Activated CD8-positive, alpha-beta memory T cell treated with anti-CD3 and anti-CD28 coated beads for 1 hour (primary cell): ENCODE measurements at places on chromosomes 7 and 10.

DNA sequence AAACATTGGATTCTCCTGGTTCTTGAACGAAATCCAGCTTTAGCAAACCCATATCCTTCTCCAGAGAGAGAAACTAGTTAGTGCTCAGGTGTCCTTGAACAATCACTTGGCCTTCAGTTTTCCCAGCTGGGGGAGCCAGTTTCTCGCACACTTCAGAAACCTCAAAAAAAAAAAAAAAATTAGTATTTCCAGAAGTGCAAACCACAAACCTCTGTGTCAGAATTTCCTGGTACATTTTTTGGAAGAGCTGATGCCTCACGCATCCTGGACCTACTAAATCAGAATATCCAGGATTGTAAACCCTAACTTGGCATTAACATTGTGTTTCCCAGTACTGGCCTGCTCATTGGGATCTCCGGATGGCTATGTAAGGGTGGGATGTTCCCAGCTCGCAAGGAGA lies 143.4 kb upstream of the EGR2 start:
- DNase-seq, result no peak

DNA sequence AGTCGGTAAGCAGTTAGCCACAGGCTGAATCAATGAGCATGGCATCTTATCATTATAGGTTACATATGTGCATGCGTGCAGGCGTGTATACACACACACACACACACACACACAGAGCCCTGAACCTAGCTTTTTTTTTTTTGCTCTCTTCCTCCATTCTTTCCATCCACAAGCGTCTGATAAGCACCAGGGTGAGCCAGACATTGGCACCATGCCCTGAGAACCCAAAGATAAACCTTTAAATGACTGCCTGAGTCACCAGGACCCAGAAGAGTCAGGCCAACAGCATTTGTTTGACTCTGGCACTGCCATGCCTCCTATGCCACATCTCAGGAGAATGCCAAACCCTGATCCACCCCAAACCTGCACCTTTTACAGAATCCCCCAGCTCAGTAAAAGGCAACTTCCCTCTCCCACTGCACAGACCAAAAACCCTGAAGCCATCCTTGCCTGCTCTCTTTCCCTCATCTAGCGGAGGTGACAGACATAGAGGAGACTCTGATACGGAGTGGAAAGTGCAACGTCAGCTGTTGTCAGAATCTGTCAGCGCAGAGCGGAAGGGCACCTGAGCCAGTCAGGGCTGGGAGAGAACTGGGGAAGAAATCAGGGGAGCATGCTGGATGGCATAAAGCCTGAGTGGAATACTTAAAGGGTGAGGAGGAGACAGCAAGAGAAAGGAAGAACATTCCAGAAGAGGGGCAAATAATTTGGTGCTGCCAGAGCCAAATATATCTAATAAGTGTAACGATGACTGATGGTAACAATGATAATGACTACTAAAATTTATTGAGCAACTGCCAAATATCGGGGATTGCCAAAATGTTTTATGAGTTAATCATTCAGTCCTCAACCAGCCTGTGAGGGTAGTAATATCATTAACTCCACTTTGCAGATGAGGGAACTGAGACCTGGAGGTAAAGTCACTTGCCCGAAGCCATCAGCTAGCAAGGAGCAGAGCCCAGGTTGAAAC lies 3.2 kb downstream of the PARP12 start:
- DNase-seq, result peak; percentile 13

DNA sequence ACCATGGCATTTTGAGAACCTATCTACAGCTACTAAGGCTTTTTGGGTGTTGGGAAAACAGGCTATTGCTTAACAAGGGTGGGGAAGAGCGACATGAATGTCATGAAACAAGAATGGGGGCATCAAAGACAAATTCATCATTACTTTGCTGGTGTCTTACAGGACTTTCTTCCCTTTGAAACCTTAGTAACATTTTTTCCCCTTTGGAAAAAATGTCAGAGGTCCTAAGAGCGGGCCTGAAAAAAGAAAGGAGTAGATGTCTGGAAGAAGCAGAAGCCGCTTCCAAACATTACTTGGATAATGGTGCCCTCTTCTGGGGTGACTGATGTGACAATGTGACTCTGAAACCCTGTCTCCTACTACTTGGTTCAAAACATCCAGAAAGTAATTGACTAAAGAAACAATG lies 3.8 kb upstream of the DDX50 start:
- DNase-seq, result no peak

DNA sequence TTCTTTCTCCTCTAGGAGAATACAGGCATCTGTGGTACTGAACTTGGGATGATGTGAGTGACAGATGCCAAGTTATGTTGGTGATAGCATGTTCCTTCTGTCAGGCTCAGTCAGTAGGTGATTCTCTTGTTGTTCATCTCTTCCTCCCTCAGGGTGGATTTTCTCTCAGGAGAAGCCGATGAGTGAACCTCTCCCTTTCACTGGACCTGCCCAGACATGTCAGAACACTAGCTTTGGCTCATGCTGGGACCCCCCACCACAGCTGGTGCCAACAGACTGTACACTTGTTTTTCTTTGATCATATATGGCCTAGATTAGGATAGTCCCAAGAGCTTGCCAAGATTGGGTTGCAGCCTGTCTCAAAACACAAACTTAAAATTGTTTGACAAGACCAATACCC lies 129.4 kb downstream of the BMPER start:
- no peak for DNase-seq

DNA sequence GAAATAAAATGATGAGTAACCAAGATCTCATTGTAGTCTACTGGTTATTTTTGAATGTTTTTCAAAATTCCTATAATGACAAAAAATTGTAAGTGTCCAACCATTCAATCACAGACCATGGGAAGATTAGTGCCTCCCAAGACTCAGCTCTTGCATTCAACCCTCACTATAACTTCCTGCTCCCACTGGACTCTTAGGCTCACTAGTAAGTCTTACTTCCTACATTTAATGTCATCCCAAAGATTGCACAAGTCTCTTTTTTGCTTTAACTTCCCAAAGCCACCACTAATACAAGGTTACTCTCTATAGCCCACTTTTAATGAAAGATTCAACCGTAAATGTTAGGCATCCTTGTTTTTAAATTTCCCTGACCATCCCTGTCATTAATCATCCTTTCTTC lies 111.9 kb upstream of the NRBF2 start:
- no peak for DNase-seq

- DNase-seq, result no peak
These were observed 752 bp upstream of the CAMK2G start for GRCh38 chr10:73875139-73875475.

DNA sequence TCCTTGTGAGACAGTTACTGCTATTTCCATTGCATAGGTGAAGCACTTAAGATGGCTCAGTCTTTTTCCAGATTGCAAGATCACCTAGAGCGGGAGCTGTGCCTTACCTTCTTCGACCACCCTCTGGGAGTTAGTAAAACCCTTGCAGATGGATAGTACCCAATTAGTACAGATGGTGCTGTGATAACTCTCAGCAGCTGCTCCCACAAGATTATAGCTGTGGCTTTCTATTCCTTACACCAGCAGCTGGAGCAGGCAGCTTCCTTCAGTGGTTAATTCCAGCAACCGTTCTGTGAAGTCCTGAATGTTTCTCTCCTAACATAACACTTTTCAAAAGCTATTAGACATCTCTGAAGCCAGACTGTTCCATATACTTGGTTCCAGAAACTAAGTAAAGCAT lies 796.8 kb downstream of the XPNPEP1 start:
- DNase-seq, result no peak

DNA sequence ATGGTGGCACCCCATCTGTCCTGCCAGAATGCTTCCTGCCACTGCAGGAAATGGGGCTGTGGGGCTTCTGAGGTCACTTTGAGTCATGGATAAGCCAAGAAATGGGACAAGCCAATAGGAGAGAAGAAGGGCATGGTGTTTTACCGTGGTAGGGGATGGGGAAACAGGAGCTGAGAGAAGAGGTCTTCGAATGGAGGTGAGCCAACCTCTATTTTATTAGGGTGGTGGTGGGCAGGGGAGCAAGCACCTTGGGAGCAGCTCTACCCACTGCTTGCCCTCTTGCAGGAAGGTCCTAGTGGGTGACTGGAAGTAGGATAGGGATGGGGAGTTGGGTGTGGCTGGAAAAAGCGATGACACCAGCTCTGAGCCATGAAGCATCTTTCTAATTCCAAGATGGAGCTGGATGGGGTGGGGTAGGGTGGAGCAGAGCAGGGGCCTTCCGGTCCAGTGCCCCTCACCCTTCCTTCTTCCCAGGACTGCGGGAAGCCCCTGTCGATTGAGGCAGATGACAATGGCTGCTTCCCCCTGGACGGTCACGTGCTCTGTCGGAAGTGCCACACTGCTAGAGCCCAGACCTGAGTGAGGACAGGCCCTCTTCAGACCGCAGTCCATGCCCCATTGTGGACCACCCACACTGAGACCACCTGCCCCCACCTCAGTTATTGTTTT lies 9.1 kb downstream of the ZYX start:
- DNase-seq, result no peak

DNA sequence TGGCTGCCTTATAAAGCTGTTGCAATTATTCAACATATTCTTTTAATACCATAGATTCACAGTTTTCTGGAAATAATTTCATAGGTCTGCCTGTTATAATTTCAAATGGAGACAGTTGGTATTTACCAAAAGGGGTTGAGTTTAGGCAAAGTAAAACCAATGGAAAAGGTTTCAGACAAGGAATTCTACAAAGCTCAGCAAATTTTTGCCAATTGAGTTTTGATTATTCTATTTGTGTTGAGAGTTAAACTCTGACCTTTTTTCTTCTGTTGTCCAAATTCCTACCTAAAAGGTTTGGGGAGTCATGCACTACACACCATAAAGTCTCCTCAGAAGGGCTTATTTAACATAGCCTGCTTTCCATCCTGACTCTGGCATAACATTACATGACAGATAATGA lies 38.5 kb upstream of the ABCA13 start:
- no peak for DNase-seq

- DNase-seq, result no peak
These were observed 103.8 kb upstream of the APBB1IP start for GRCh38 chr10:26334232-26334931.

DNA sequence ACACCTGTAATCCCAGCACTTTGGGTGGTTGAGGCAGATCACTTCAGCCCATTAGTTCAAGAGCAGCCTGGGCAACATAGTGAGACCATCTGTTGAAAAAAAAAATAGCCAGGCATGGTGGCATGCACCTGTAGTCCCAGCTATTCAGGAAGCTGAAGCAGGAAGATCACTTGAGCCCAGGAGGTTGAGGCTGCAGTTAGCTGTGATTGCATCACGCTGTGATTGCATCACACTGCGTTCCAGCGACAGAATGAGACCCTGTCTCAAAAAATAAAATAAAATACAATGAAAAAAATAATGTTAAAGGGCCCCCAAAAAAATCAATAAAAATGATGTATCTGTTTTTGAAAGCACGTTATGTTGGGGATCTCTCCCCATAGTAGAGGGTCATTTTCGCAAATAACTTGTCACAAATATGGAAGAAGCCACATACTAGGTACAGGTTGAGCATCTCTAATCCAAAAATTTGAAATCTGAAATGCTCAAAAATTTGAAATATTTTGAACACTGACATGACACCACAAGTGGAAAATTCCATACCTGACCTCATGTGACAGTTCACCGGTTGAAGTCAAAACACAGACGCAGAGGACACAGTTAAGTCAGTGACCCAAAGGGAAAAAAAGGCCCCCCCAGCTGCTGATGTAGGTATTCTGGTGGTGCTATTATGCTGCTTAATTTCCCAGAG lies 9.5 kb downstream of the CISD1 start:
- no peak for DNase-seq

DNA sequence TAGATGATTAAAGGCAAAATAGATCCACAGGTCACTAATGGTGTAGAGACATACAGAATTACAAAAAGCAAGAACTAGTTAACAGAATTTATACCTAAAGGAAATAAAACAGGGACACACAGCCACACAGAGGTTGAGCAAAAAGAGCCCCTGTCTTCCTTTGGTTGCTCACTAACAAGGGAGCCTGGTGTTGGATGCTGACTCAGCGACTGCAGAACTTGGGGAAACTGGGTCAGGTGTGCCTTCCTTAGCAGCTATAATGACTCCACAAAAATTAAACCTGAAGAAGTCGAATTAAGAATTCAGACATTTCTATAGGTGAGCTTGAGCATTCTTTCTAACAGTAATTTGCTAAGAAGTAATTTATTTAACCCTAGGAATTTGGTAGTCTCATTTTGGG lies 15.0 kb downstream of the POM121L12 start:
- DNase-seq, result no peak

DNA sequence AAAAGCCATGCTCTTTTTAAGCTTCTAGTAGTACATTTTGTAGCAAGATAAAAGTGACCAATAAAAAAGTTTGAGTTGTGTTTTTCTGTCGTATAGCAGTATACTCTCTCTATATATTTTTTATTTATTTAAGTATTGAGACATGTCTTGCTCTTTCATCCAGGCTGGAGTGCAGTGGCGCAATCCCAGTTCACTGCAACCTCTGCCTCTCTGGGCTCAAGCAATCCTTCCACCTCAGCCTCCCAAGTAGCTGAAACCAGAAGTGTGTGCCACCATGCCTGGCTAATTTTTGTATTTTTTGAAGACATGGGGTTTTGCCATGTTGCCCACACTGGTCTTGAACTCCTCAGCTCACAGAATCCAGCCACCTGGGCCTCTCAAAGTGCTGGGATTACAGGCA lies 2.8 kb downstream of the SUGCT start:
- DNase-seq, result no peak

DNA sequence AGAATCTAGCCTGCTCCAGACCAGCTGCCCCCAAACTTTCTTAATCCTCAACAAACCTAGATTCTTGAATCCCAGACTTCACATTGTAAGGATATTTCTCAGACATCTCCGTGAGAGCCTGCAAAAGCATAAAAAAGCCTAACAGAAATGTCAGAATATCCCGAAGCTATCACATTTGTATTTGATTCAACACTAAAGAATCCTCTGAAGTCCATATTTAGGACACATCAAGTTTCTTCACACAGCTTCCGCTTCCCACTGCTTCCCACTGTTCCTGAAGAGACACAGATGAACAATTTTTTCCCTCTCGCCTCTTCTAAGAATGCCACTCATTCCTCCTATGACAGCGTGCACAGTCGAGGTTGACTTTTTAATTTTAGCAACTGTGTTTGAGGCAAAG lies 396.2 kb upstream of the IGFBP3 start:
- DNase-seq, result no peak

DNA sequence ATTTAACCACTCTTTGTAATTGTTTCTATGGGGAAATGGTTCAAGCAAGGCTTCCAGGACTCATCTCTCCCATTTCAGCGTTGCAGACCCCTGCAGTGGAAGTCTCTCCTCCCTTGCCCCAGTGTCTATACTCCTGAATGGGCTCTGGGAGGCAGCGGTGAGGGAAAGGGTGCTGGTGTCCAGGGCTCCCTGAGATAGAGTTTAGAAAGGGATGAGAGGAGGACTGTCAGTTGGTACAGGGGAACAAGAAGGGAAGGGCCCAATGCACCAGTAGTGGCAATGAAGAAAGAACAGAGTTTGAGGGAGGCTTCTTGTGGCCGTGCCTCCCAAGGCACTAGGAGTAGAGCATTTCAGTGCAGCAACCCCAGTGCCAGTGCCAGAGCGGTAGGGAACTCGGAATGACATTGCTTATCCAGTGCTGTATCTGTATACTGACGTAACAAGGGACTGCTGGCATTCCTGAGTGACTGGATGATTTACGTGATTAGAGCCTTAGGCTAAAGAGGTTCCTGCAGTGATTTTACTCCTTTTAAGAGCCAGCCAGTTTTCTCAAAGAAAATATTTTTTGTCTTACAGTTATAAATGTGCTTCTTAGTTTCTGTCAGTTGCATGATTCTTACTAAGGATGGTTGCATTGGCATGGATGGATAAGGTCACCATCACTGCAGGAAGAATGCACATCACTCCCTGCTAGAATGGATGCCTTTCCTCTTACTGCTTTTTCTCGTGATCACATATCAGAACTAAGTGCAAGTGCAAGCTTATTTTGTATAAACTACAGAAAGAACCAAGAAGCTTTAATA lies 28.0 kb downstream of the PRPF18 start:
- DNase-seq, result no peak
